CD14-positive monocyte (primary cell): ENCODE measurements at places on chromosomes 3 and 15. TPM values are rescaled to one million over a fixed set of nuclear protein-coding genes. Genes with fewer than 3 reads are reported as not detected.

The CLRN1 gene
- not detected in 2 replicates for polyA plus RNA-seq

The GXYLT2 gene
- polyA plus RNA-seq, result not detected

The ZNF662 gene
- 0.09 TPM in 1 of 2 replicates, not detected in the other for polyA plus RNA-seq

The GOLGA8J gene
- polyA plus RNA-seq, result 0.08 TPM in 1 of 2 replicates, not detected in the other

The TMCO5A gene
- not detected in 2 replicates for polyA plus RNA-seq

The CFAP44 gene
- polyA plus RNA-seq, result not detected

The RPP14 gene
- polyA plus RNA-seq, result 3.5 TPM

The LRRC31 gene
- not detected for polyA plus RNA-seq

The CPNE9 gene
- not detected for polyA plus RNA-seq

The APBA2 gene
- not detected for polyA plus RNA-seq
